PC-3 (cell line): ENCODE measurements at places on chromosomes 2 and 18.
A peak's percentile ranks its signal among the peaks of the same experiment; 100 is the strongest.

DNA sequence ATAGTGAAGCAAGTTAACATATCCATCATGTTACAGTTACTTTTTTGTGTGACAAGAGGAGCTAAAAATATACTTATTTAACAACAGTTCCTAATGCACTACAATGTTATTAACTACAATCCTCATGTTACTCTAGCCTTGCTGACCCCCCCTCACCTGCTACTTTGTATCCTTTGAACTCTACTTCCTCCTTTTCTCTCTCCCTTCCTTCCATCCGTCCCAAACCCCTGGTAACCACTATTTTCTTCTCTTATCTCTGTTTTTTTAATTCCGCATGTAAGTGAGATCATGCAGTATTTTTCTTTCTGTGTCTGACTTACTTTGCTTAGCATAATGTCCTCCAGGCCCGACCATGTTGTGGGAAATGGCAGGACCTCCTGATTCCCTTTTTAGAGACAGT is 59.4 kb downstream of the NPAS2 start:
- H3K27ac ChIP-seq, result no peak overlapping the region
- DNase-seq, result no peak
- no peak overlapping the region for H3K4me3 ChIP-seq
- H3K4me1 ChIP-seq, result peaks cover 25% of the 10 kb centered on the region

DNA sequence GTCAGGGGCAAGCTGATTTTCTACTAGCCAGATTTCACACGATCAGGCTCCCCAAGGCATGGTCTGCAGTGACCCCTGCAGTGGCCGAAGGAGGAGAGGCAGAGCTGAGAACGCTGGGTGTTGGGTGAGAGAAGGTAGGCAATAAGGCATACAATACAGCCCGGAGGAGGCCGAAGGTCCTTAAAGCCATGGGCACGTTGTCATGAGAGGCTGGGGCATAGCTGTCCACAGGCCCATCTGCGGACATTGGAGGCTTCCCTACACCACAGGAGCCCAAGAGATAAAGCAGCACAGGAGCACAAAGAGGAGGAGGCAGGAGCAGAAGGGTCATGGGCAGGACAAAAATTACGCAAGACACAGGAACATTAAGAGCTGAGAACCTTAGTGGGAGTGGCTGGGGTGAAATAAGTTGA is 16.7 kb upstream of the BZW1 start:
- H3K27me3 ChIP-seq, result no peaks in the 10 kb centered on the region
- H3K36me3 ChIP-seq, result no peaks in the 10 kb centered on the region
- peak overlapping the region; percentile 69 for H3K27ac ChIP-seq
- DNase-seq, result no peak
- H3K4me1 ChIP-seq, result peaks cover 20% of the 10 kb centered on the region
- no peak overlapping the region for H3K4me3 ChIP-seq

GRCh38 chr18:56902653-56903052 is 244.2 kb upstream of the BOD1L2 start:
- no peak overlapping the region for H3K4me3 ChIP-seq
- H3K36me3 ChIP-seq, result no peaks in the 10 kb centered on the region
- H3K27me3 ChIP-seq, result no peaks in the 10 kb centered on the region

DNA sequence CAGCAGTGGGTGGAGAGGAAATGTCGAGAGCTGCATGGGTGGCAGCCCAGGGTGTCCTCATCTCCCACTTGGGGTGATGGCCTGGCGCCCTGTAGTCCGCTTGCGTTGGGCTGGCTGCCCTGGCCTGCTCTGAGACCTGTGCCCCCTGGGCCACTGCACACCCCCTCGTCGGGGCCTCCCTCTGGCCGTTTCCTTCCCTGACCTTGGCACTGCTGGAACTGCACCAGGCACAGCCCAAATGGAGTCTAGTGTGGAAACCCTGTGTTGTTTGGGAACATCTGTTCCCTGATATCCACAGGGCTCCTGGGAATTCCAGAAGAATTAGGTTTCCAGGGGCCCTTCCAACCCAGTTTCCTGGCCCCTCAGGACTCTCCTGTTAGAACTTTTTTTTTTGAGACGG is 13.9 kb downstream of the EFHD1 start:
- no peak overlapping the region for H3K4me3 ChIP-seq
- H3K27me3 ChIP-seq, result no peaks in the 10 kb centered on the region
- H3K27ac ChIP-seq, result no peak overlapping the region
- DNase-seq, result no peak
- H3K4me1 ChIP-seq, result no peaks in the 10 kb centered on the region
- no peaks in the 10 kb centered on the region for H3K36me3 ChIP-seq

DNA sequence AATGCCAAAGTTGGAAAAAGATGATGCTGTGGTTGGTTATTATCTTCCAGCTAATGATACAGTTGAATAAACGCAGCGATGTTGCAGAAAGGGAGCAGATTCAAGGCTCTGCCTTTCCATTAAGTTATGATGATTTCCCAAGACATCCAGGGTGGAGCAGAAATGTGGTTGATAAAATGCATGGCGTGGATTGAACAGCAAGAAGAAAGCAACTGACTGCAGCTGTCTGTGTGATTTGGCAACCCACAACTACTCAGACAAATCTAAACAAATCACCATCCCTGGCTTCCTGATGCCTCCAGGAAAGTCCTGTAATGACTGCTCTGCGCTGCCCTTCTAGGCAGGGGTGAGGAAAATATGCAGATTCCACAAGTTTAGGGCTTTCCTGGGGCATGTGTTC is 166.3 kb downstream of the NRP2 start:
- H3K36me3 ChIP-seq, result no peaks in the 10 kb centered on the region
- H3K27me3 ChIP-seq, result peaks cover 35% of the 10 kb centered on the region
- no peaks in the 10 kb centered on the region for H3K4me1 ChIP-seq
- H3K27ac ChIP-seq, result no peak overlapping the region
- DNase-seq, result no peak
- no peak overlapping the region for H3K4me3 ChIP-seq

DNA sequence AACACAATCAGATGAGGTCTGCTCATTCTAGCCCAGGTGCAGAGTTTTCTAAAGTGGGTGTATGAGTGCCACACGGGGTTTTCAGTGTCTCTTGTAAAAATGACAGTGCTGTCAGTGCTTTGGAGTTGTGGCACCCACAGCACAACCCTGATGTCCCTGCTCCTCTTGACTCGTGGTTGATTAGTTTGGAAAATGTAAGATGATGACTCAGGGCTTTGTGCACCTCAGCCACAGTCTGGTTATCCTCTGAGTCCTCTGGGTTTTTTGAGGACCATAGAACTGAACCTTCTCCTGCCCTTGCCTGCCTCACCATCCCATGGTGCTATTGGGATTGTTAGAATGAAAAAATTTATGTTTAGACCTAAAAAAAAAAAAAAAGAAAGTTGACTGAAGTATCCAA is 105.6 kb downstream of the MYO1B start:
- H3K27me3 ChIP-seq, result no peaks in the 10 kb centered on the region
- H3K27ac ChIP-seq, result no peak overlapping the region
- peak; percentile 22 for DNase-seq
- H3K4me3 ChIP-seq, result no peak overlapping the region
- H3K36me3 ChIP-seq, result peaks cover 32% of the 10 kb centered on the region

- H3K36me3 ChIP-seq, result no peaks in the 10 kb centered on the region
- no peak overlapping the region for H3K27ac ChIP-seq
- H3K4me3 ChIP-seq, result no peak overlapping the region
- no peaks in the 10 kb centered on the region for H3K27me3 ChIP-seq
Observed at GRCh38 chr2:178860551-178860950, 53.3 kb upstream of the TTN start.

DNA sequence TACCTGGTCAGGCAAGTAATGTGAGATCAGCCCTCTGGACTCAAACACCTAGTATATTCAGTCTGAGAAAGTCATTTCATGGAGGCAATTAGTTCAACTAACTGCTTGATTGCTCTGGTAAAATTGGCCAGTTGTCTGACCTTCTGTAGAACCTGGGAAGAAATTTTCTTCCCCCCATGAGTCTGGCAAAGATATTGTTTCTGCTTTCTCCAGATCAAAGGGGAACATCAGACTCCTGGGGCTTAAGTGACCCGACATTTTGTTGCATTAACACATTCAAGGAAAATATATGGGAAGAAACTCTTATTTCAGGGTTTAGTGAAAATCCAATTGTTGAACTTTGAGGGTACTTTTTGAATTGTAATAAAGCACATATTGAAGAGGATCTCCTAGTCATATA is 375.1 kb downstream of the SUCLG1 start:
- no peak overlapping the region for H3K4me3 ChIP-seq
- no peak for DNase-seq
- 0 out of 2 replicates have a peak, but pooled peaks cover 10% of the 10 kb centered on the region for H3K27me3 ChIP-seq
- no peaks in the 10 kb centered on the region for H3K4me1 ChIP-seq
- no peaks in the 10 kb centered on the region for H3K36me3 ChIP-seq
- H3K27ac ChIP-seq, result no peak overlapping the region

- DNase-seq, result no peak
- peaks cover 19% of the 10 kb centered on the region for H3K4me1 ChIP-seq
- H3K27ac ChIP-seq, result no peak overlapping the region
- no peaks in the 10 kb centered on the region for H3K27me3 ChIP-seq
Observed at GRCh38 chr2:27931361-27931950, 40.9 kb downstream of the BABAM2 start.

DNA sequence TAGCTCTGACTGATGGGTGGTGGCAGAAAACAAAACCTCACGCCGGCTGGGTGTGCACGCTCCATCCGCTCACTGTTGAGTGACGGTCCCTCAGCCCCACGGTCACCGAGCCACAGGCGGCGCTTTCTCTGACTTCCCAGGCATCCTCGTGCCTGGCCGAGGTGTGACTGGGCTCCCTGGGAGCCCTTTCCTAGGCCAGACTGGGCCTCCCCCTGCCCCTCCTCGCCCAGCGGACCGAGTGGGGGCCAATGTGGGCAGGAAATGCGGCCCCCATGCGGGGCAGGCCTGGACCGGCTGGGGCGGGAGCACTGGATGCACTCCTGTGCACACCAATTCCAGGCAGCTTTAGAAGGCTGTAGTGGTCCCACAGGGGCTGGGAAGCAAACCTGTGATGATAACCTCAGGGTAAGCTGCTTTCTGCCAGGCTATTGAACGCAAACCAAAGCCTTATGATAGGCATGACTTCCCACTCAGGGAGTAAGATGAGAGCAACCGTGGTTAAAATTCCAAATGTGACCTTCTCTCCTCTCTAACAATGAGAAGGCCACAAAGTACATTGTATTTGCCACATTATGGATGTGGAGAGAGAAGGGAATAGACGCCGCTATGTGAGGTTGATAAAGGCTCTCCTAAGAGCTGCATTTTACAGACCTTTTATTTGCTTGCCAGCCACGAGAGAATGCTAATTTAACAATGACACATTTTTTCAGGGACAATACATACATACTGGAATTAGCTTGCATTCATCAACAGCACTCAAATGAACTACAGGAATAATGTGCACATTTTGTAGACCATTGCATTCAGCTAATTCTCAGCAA is 83.9 kb upstream of the PGAP1 start:
- H3K4me3 ChIP-seq, result no peak overlapping the region
- H3K4me1 ChIP-seq, result peaks cover 16% of the 10 kb centered on the region
- H3K36me3 ChIP-seq, result no peaks in the 10 kb centered on the region
- H3K27me3 ChIP-seq, result no peaks in the 10 kb centered on the region
- no peak overlapping the region for H3K27ac ChIP-seq
- no peak for DNase-seq

DNA sequence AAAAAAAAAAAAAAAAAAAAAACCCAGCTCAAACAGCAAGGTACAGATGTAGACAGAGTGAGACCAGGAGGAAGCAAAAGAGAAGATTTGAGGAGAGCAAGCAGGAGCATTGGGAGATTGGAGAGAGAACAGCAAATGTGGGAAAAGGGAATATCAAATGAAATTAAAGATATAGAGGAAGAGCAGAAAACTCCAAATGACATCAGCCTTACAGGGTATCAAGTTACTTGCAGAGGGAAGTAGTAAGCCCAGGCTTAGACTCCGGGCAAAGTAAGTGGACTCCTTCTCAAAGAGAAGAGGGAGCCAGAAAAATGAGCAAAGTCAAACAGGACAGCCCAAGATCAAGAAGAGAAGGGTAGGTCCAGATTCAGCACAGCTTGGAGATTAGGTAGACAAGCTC is 93.3 kb upstream of the PPP1CB start:
- peak overlapping the region; percentile 22; the same call in 1 of the 2 replicates for H3K27ac ChIP-seq
- peaks cover 56% of the 10 kb centered on the region for H3K4me1 ChIP-seq
- no peaks in the 10 kb centered on the region for H3K27me3 ChIP-seq
- H3K4me3 ChIP-seq, result no peak overlapping the region
- peak; percentile 62 for DNase-seq
